Psoas muscle (tissue), 8 donors: ENCODE measurements at places on chromosomes 7 and 10.
A peak's percentile ranks its signal among the peaks of the same experiment; 100 is the strongest.

DNA sequence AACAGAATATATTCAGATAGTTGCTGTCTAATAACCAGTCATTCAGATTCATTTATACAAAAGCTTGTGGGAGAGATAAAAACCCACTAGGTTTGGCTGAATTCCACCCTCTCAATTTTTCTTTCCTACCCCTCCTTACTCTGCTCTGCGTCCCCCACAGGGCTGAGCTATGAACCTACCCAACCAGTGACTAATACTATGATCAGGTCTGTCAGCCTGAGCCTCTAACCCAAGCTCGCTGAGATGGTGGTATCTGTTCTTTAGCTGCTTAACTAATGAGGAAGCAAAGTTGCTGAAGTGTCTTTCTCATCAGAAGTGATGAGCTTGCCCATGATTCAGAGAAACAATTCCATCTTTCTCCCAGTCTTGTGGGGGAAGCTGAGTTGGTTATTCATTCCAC is 248.7 kb upstream of the GPR26 start:
- no peak for DNase-seq

- DNase-seq, result no peak
Observed at GRCh38 chr10:110772454-110773025, 99.2 kb upstream of the PDCD4 start.

- DNase-seq, result no peak
Observed at GRCh38 chr10:4586776-4587175, 239.2 kb upstream of the AKR1E2 start.

DNA sequence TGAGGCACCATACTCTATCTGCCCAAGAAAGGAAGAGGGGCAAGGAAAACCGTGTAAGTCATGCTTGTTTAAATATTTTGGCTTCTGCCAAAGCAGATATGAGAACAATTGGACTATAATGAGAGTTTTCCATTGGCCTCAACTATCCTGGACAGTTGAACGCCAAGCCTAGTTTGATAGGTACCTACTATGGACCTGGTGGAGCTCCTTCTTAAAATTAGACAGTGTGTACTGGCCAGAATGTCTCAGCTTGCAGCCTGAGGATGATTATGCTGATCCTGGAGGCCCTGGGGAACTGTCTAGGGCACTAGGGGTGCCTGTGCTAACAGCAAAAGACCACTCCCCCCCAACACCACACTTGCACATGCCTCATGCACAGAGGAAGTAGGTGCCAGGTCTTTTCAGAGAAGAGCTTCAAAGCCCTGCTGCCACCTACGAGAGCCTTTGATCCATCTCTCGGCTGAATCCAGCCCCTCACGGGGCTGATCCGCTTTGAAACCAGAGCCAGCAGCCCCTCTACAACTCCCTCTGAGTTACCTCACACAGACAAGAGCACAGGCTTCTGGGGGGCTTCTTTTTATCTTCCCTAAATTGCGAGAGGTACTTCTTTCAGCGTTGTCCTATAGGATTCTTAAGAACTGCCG is 473.8 kb upstream of the GALNT17 start:
- no peak for DNase-seq

- no peak for DNase-seq
Observed at GRCh38 chr10:72392571-72392970, 37.9 kb upstream of the DNAJB12 start.

- DNase-seq, result no peak
Observed at GRCh38 chr10:8312781-8313180, 258.3 kb downstream of the GATA3 start.

- DNase-seq, result peak; percentile 79
Observed at GRCh38 chr10:104300736-104301292, 31.8 kb downstream of the GSTO2 start.

DNA sequence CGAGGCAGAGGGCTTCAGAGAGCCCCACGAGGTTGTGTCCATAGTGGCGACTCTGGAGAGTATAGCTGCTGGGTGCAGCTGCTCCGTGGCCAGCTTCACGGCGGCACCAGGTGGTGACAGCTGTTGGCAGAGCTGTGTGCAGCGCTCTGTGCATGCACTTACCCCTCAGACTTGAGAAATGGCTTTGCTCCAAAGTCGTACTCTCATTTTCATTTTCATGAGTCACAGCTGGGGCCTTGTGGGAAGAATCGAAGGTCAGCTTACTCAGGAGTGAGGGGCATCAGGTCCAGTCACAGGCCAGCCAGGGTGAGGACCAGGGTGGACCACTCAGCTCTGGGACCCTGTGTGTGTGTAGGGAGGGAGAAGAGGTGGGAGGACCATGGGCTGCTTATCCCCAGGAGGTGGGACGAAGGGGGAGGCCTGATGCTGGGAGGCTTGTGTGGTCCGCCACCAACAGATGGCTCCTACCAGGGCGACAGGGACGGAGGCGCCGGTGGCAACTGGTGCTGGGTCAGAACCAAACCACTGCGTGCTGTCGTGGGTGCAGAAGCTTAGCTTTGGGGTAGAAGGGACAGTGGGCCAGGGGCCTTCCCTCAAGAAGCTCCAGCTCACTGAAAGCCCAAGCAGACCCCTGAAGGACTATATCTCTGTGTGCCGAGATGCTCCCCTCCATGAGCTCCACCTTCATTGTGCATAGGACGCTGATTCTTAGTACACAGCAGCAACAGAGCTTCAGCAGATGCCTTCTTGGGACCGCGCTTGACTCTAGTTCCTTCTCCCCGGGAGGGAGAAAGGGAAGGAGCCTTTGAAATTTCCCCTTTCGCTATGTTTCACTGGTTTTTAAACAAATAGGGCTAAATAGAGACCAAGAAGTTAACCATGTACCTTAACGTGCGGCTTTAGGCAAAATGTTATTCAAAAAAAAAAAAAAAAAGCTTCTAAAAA is 225.0 kb downstream of the CELF2 start:
- DNase-seq, result peak; percentile 66

- DNase-seq, result no peak
Observed at GRCh38 chr10:113982296-113982695, 61.4 kb upstream of the ADRB1 start.

DNA sequence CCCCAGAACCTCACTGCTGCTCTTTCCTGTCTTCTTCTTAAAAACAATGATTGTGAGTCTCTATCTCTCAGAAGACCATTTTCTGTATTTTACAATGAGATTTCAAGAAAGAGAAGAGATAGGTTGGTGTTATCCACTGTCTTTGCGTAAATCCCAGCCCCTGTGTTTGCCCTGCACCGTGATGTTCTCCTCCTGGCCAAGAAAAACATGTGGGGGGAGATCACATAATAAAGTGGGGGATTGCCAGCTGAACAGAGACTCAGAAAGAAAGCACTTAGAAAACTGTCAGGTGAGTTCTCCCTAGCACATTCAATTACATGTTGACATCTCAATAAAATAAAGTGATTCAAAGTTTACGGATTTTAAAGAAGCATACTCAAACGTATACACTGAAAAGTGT is 105.0 kb upstream of the PITRM1 start:
- DNase-seq, result no peak

GRCh38 chr7:114426382-114426781 is 11.8 kb downstream of the FOXP2 start:
- no peak for DNase-seq

- no peak for DNase-seq
Observed at GRCh38 chr10:48215486-48216203, 58.9 kb downstream of the FRMPD2 start.

- DNase-seq, result no peak
Observed at GRCh38 chr7:23469150-23469960, 936 bp downstream of the IGF2BP3 start.

GRCh38 chr7:17421941-17422340 is 123.5 kb downstream of the AHR start:
- DNase-seq, result no peak

- no peak for DNase-seq
Observed at GRCh38 chr10:43055217-43055616, 21.7 kb upstream of the RET start.

GRCh38 chr7:97858221-97858620 is 14.0 kb downstream of the ASNS start:
- DNase-seq, result no peak

DNA sequence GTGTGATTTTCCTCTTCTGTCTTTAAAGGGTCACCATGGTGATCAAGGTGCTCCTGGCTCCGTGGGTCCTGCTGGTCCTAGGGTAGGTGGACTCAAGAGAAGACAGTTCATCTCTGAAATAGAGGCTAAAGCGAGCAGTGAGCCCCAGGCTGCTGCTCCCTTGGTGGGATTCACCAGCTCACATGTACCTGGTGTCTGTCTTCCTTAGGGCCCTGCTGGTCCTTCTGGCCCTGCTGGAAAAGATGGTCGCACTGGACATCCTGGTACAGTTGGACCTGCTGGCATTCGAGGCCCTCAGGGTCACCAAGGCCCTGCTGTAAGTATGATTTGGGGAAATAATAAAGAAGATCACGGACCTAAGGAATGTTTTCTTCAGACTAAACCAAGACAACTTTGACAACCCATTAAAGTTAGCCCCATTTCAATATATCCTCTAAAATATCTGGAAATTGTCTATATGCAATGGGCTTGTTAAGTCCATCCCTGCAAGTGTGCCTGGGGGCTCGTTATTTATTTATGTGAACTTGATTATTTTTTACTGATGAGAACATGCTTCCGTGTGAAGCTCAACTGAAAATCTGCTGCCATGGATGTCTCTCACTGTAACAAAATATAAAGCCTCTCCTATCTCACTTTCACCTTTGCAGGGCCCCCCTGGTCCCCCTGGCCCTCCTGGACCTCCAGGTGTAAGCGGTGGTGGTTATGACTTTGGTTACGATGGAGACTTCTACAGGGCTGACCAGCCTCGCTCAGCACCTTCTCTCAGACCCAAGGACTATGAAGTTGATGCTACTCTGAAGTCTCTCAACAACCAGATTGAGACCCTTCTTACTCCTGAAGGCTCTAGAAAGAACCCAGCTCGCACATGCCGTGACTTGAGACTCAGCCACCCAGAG is 32.5 kb downstream of the COL1A2 start:
- no peak for DNase-seq

DNA sequence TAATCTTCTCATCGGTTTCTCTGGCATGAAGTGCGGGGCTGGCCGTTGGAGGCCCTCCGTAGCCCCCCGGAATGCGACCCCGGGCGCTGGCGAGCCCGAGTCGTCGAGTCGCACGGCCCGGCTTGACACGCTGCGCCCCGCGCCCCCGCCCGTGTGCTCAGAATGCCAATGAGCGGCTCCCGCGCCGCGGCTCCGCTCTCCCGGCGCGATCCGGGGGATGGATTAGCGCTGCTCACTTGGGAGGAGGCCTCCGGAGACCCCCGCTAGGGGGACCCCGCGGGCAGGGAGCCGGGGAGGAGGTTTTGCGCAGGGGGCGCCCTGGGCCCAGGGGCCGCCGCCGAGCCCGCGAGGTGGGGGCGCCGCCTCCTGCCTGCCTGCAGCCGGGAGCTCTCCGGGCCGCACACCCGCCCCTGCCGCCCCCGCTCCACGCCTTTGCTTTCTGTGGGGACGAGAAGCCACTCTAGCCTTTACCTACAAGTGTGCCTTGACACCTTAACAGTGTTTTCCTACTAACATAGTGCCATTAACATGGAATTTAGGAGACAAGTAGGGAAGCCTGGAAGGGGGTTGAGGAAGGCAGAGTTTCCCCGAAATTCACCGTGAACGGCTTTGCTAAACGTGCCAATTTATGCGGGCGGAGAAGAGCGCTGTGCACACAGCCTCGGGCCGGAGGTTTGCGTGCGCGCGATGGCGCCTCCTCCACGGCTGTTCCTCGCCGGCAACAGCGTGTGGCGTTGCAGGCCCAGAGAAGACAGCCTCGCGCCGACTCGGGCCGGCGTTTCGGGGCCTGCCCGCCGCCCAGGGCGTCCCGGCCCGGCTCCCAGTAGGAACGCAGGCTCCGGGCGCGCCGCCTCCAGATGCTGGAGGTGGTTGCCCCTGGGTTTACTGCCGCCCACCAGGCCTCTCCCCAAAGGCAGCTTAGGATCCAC is 7.1 kb downstream of the SHH start:
- DNase-seq, result no peak

DNA sequence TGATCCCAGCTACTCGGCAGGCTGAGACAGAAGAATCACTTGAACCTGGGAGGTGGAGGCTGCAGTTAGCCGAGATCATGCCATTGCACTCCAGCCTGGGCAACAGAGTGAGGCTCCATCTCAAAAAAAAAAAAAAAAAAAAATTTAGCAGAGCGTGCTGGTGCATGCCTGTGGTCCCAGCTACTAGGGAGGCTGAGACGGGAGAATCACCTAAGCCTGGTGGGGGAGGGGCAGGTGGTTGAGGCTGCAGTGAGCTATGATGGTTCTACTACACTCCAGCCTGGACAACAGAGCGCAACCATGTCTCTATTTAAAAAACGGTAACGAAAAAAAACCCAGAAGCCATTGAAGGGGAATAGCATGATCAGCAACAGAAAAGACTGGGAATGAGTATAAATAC is 89.9 kb downstream of the ARHGAP12 start:
- DNase-seq, result no peak

DNA sequence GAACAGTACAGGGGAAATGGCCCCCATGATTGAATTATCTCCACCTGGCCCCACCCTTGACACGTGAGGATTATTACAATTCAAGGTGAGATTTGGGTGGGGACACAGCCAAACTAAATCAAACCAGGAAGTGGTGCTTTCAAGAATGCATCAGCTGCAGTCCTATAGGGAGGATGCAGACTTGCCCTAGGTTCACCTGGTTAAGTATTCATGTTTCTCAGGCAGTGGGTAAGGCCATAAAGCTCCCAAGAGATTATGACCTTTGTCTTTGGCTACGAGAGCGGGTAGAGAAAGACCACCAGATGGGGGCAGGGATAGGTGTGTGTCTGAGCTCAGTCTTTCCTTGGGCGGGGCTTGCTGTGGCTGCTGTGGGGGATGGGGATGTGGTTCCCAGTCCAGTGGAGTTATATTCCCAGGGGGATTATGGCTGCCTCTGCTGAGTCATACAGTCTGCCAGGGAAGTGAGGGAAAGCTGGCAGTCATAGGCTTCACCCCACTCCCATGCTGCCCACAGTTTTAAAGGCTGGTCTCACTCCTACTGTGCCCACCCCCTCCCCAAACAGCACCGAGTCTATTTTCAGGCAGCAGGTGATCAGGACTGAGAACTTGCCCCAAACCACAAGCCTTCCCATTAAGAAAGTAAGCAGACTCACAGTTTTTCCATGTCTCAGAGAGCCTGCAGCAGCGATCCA is 8.4 kb upstream of the R3HCC1L start:
- DNase-seq, result no peak

- DNase-seq, result peak; percentile 34
Observed at GRCh38 chr7:107463139-107464078, 6.4 kb upstream of the GPR22 start.

DNA sequence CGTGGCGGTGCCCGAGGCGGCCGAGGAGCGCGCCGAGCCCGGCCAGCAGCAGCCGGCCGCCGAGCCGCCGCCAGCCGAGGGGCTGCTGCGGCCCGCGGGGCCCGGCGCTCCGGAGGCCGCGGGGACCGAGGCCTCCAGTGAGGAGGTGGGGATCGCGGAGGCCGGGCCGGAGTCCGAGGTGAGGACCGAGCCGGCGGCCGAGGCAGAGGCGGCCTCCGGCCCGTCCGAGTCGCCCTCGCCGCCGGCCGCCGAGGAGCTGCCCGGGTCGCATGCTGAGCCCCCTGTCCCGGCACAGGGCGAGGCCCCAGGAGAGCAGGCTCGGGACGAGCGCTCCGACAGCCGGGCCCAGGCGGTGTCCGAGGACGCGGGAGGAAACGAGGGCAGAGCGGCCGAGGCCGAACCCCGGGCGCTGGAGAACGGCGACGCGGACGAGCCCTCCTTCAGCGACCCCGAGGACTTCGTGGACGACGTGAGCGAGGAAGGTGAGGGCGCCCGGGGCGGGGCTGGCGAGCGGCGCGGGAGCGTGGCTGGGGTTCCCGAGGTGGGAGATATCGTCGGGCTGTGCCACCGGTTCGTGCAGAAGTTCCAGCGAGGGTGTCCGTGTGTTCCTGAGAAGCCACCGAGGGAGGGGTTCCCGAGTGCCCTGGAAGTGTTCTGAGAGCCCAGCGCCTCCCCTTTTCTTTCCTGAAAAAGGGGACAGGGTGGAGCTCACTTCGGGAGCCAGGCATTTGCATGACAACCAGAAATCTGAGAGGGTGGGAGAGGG is 495 bp downstream of the EIF3B start:
- peak; percentile 30 for DNase-seq
